ENCODE measurements at places on chromosomes 2 and 18. TPM values are rescaled to one million over a fixed set of nuclear protein-coding genes. Genes with fewer than 3 reads are reported as not detected.
A peak's percentile ranks its signal among the peaks of the same experiment; 100 is the strongest.

- peak overlapping the region; percentile 54 for H3K27ac ChIP-seq
- no peak overlapping the region for H3K4me3 ChIP-seq
- peaks cover 34% of the 10 kb centered on the region for H3K4me1 ChIP-seq
These were observed 73.9 kb upstream of the HPCAL1 start for GRCh38 chr2:10228611-10229365.

DNA sequence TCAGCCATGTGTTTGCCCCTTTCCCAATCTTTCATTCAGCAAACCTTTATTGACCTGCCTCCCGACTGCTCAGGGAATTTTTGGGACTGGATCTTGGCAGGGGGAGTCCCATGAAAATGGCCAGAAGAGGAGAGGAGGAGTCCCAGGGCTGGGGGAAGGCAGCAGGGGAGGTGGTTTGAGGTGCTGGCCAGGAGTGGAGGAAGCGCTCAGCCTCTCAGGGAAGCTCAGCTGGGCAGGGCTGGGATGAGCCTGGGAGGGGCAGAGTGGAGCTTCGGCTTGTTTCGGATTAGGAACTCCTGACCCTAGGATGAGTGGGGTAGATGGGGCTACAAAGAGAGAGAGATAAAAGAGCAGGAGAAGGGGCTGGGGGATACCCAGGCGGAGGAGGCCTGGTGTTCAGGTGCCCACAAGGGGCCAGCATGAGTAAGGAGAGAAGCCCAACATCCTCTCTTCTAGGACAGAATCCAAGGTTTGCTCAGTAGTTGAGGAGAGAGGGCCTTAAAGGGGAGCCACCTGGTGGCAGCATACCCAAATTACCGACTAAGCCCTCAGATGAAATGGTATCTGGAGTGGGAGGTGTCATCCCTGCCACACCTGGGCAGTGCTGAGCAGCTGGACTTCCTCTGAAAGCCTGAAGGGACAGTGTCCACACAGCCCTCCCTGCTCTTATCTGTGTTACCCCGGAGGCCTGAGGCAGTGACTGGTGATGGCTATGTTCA, 91.1 kb downstream of the INHBB start:
- H3K36me3 ChIP-seq, result no peaks in the 10 kb centered on the region
- H3K27me3 ChIP-seq, result peaks cover 12% of the 10 kb centered on the region
- no peak overlapping the region for H3K4me3 ChIP-seq
- no peak overlapping the region for H3K27ac ChIP-seq
- DNase-seq, result peak; percentile 67
- peaks cover 3% of the 10 kb centered on the region for H3K4me1 ChIP-seq

DNA sequence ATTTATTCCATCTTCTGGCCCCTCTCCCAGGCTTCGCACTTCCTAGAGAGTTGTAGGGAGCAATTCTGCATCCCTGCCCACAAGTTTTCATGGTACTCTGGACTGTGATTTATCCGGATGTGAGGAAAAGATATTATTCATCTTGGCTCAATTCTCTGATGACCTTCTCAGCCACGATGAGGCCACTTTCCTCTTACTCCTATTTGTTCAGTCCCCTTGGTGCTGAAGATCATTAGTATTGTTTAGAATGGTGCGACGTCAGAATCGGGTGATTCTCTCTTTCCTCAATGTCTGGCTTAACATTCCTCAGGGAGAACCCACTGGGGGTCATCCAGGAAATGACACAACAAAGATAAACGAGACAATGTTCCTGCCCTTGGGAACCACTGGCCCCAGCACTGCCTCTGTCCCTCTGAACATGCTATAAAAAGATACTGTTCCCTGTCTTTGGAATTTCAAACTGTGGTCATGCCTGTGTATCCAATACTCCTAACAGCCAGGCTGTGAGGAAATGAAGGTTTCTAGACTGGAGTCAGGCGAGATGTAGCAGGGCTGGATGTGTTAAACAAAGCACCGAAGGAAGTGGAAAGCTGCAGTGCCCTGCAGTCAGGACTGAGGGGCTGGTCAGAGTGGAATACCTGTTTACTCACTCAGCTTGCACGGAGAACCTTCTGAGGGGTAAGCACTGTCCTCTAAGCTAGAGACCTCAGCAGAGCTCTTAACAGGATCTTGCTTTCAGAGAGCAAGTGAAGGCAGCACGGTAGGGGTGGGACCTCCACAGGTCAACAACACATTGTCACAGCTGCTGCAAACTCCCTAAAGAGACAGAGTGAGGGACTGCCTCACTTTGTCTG, 12.9 kb upstream of the GLI2 start:
- H3K4me3 ChIP-seq, result no peak overlapping the region
- H3K36me3 ChIP-seq, result no peaks in the 10 kb centered on the region
- H3K27ac ChIP-seq, result peak overlapping the region; percentile 18
- no peaks in the 10 kb centered on the region for H3K27me3 ChIP-seq

DNA sequence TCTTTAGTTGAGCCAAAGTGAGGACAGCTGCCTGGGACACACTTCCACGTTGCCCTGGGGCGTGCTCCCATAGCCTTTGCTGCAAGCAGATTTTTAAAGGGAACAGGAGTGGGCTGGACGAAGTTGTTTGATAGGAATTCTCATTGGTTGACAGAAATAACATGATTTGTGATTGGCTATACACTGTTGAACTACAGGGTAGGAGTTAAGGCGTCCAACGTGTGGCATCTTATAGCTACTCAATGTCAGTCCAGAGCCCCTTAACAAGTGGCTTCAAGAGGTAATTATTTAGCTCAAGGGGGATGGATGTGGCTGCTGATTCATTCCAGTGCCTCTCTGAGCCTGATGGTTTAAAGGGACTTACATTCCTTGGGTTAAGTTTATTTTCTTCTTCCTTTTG, 65.5 kb downstream of the ACAA2 start:
- no peak overlapping the region for H3K27ac ChIP-seq
- no peaks in the 10 kb centered on the region for H3K4me1 ChIP-seq
- H3K27me3 ChIP-seq, result no peaks in the 10 kb centered on the region
- H3K36me3 ChIP-seq, result no peaks in the 10 kb centered on the region
- DNase-seq, result no peak
- H3K4me3 ChIP-seq, result no peak overlapping the region

DNA sequence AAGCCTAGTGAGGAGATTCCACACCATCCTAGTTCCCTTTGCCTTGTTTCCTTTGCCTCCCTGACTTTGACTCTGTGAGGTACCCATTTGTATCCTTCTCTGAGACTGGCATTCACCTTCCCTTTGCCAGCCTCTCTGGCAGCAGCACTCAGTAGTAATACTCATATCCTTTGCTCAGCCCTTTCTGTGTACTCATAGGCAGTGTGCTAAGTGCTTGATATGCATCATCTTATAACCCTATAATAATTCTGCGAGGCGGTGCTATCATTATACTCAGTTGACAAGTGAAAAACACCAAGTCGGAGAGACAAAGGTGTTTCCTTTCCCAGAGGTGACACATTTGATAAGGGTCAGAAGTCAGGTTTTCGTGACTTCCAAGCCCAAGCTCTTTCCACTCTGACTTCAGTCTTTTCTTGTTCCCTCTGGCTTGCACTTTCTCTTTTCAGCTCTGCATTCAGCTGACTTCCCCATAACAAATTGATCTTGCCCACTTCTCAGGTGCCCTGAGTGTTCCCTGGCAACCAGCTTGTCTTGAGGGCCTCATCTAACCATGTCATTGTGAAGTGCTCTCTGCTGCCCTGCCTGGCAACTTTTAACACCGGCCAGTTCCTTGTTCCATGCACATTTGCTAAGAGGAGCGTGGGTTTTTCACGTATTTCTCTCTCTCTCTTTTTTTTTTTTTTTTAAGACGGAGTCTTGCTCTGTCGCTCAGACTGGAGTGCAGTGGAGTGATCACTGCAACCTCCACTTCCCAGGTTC, 94.5 kb upstream of the UPP2 start:
- no peaks in the 10 kb centered on the region for H3K27me3 ChIP-seq
- no peak overlapping the region for H3K4me3 ChIP-seq
- no peaks in the 10 kb centered on the region for H3K36me3 ChIP-seq
- DNase-seq, result no peak

DNA sequence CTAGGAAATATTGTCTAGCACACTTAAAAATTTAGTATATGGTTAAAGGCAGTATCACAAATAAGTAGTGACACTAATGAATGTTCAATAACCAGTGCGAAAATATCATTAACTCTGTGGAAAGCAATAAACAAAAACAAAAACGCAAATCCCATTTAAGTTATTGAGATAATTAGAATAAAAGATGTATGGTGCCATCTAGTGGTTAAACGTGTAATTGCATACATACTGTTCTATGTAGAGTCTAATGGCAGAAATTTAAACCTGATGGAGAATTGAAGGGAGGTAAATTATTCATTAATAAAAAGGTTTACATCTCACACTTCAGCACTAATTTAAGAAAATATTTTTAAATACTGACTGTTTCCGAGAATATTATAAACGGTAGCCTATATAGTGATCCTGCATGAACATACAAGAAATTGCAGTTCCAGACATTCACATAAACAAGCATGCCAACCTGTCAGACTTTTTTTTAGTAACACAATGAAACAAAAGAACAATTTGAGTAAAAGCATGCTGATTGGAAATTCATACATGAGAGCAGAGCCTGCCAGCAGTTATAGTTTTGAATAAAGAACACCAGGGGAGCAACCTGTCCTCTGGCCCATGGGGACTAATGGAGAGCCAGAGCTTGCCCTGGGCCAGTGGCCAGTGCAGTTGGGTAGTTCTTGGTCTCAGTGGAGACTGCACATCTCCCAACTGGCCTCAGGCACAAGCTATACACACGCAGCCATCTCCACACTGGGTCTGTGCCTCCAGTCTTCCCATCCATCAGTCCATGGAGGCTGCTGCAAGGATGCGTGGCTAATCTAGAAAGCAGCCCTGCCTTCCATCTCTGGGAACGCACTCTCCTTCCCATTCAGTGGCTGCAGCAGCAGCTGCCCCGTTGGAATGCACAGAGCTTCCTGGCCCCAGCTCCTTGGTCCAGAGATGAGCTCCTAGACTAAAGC, 28.0 kb downstream of the GCG start:
- peak; percentile 79 for DNase-seq
- H3K27ac ChIP-seq, result no peak overlapping the region
- no peaks in the 10 kb centered on the region for H3K27me3 ChIP-seq
- H3K4me1 ChIP-seq, result no peaks in the 10 kb centered on the region

DNA sequence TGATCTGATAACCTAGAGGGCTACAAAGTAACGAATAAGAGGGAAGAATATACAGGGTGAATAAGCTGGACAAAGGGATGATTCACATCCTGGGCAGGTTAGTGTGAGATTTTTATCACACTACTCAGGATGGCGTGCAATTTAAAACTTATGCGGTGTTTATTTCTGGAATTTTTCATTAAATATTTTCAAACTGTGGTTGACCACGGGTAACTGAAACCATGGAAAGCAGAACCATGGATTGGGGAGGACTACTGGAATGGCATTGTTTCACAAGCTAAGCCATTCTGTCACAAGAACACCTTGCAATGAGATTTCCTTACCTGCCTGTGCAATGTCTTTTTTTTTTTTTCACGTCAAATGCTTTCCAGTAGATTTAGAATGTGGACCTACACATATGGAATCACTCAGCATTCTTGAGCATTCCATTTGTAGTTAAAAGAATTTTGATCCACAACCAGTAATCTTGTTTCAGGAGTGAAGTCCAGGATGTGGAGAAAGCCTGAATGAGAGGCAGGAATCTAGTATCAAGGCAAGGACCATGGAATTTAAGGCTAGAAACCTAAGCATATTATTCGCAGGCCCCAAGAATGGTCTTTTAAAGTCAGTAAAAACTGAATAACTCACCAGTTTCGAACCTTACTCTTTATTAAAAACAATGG, 8.0 kb upstream of the CDK15 start:
- no peak for DNase-seq
- no peak overlapping the region for H3K4me3 ChIP-seq
- no peaks in the 10 kb centered on the region for H3K27me3 ChIP-seq
- H3K27ac ChIP-seq, result no peak overlapping the region

DNA sequence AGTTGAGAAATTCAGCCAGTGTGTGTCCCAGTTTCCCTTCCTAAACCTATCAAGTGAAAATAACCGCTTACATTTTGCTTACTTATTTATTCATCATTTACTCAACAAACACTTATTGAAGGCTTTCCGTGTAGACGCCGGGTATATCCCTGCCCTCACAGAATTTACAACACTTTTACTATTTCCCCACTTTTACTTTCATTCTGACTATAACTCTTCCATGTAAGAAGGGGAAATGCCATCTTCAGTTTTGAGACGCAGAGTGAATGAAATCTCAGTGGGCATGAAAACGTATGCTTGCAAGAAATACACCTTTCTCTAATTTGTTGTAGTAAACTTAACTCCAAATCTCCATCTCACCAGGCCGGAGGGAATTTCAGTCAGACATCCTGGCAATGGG, 251.0 kb upstream of the CHAC2 start:
- H3K4me1 ChIP-seq, result no peaks in the 10 kb centered on the region
- no peak overlapping the region for H3K27ac ChIP-seq
- no peaks in the 10 kb centered on the region for H3K36me3 ChIP-seq
- H3K4me3 ChIP-seq, result no peak overlapping the region
- no peak for DNase-seq
- H3K27me3 ChIP-seq, result no peaks in the 10 kb centered on the region

- H3K4me3 ChIP-seq, result no peak overlapping the region
- peak; percentile 65 for DNase-seq
- H3K27me3 ChIP-seq, result no peaks in the 10 kb centered on the region
- no peaks in the 10 kb centered on the region for H3K36me3 ChIP-seq
These were observed 21.4 kb downstream of the HJURP start for GRCh38 chr2:233832869-233833311.

DNA sequence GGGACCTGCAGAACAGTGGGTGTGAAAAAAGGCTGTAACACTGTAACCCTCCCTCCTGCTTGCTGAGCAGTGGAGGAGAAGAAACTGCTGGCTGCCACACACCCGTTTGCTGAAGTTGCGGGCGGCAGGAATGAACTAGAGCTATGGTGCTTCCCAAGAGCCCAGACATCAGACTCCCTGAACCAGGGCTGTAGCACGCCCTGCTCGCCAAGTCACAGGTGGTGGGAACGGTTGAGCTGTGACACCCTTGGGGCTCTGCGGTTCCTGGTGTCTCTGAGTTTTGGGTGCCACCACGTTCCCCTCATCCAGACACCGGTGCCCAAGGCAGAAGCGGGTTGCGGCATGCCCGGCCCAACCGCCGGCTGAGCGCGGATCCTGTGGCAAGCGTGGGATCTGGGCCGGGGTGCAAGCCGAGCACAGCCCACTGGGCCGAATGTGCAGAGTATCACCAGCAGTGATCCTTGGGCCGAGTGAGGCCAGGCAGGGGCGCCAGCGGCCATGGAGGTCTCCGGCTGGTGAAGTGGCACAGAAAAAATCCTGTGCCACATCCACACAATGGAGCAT, 15.0 kb upstream of the ADI1 start:
- no peaks in the 10 kb centered on the region for H3K27me3 ChIP-seq
- peaks cover 17% of the 10 kb centered on the region for H3K4me1 ChIP-seq
- DNase-seq, result no peak
- H3K27ac ChIP-seq, result no peak overlapping the region
- H3K36me3 ChIP-seq, result no peaks in the 10 kb centered on the region

Gene CPS1
- polyA plus RNA-seq, result 145 TPM

Gene KRTCAP3
- 23.3 TPM for polyA plus RNA-seq

Gene PTPRN
- 9.8 TPM for polyA plus RNA-seq

All from hepatocyte (in vitro differentiated cells).